ENCODE measurements at places on chromosomes 3 and 15.

DNA sequence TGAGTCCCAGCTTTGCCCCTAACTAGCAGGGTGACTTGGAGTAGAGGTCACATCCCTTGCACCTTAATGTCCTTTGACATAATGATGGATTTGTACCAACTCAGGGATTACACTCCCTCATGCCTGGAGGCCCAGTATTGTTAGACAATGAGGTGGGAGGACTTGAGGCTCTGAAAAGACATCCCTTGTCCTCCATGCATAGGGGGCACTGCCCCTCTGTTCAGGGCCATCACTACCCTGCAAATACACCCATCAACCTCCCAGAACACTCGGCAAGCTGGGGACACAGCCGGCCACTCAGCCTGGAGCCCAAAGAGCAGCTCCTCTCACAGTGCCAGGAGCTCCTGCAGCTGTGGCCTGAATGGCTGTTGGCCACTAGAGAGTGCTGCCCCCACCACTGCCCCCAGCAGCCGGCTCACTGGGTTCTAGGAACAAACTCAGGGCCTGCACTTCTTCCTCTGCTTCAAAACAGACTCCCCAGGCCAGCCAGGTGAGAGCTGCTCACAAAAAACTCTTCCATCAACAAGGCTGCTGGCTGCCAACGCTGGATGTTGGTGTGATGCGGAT, 90.2 kb downstream of the GABRB3 start:
- no peak for DNase-seq

GRCh38 chr3:89955156-89955555, 847.7 kb downstream of the EPHA3 start:
- no peak for DNase-seq

GRCh38 chr3:10347648-10348403, 26.9 kb upstream of the SEC13 start:
- no peak for DNase-seq

- no peak for DNase-seq
Observed at GRCh38 chr3:53223025-53223424, 32.8 kb downstream of the TKT start.

GRCh38 chr15:61420546-61420945, 191.4 kb upstream of the RORA start:
- no peak for DNase-seq

- DNase-seq, result no peak
Observed at GRCh38 chr3:6438031-6438430, 422.9 kb upstream of the GRM7 start.
